ENCODE measurements at places on chromosomes 16 and 17. TPM values are rescaled to one million over a fixed set of nuclear protein-coding genes. Genes with fewer than 3 reads are reported as not detected.

GUCY2D gene
- 0.02 TPM for polyA plus RNA-seq

- no peak for DNase-seq
Observed at GRCh38 chr16:70767377-70768202, 33.4 kb downstream of the VAC14 start.

PRDM7 gene
- polyA plus RNA-seq, result not detected

SARM1 gene
- polyA plus RNA-seq, result 19.0 TPM

- DNase-seq, result peak; percentile 85
Observed at GRCh38 chr16:4328046-4328781, 12.3 kb downstream of the GLIS2 start.

DNA sequence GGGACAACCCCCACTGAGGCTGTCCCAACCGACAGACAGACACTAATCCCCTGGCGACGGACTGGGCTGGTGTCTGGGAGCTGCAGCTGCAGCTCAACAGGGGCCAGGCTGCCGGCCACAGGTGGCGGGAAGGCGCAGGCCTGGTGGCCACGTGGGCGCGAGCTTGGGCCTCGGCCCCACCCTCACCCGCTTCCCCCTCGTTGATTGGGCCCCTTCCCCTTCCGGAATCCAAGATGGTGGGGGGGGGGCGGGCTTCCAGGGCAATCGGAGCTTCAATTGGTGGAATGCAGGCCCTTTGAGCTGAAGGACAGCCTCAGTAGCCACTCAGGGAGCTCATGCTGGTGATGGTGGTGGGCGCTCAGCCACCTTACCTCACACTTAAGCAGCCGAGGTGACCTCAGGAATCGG, 8.7 kb upstream of the TBX4 start:
- no peak for DNase-seq

DNA sequence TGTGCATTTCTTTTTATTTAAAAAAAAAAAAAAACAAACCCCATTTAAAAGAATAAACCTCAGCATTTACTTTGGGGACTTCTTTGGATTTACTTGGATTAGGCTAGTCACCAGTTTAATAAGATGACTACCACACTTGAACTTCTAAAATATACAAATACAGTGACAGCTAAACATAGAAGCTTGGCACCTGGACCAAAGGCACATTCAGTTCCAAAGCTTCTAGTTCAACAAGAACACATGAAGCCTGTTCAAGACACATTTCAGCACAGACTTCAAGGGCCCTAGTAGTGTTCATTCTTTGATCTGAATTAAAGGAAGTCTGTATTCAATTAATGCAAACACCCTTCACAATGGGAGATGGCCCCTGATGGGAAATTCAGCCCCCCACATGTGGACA, 11.6 kb upstream of the ROGDI start:
- DNase-seq, result no peak

DNA sequence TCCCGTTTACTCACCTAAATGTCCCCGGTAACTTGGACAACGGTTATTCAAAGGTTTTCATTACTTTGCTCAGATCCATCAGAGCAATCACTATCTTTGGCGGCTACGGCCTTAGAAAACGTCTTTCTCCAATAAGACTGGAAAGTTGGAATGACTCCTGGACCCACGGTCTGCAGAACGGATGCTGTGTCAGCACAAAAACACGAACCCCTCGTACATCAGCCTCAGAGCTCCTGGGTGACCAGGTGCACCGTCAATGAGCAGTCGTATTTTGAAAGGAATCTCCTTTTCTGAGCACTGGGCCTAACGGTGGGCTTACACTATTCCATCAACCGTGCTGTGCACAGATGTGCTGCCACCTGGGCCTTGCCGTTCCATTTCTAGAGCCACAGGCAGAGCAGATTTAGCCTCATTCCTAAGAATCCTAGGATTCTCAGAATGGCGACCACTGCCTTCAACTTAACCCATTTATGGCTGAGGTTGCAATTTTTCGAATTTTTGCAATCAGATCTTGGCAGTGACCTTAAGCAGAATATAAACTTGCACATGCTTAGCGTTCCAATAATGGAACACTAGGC, 110.8 kb upstream of the ZNF750 start:
- no peak for DNase-seq

GRCh38 chr16:4787627-4788482, at the start of gene SEPTIN12:
Gene SEPTIN12, minus strand, starts transcription at chr16:4788345. Its CDS starts 700 bp downstream, at chr16:4787645.
- DNase-seq, result no peak

TP53TG3B gene
- polyA plus RNA-seq, result 0.19 TPM

DNA sequence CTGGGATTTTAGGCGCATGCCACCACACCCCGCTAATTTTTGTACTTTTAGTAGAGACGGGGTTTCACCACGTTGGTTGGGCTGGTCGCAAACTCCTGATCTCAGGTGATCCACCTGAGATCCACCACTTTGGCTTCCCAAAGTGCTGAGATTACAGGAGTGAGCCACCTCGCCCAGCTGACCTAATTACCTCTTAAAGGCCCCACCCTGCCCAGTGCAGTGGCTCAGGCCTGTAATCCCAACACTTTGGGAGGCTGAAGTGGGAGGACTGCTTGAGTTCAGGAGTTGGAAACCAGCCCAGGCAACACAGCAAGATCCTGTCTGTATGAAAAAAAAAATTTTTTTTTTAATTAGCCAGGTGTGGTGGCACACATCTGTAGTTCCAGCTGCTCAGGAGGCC, 2.9 kb upstream of the COASY start:
- no peak for DNase-seq

DNA sequence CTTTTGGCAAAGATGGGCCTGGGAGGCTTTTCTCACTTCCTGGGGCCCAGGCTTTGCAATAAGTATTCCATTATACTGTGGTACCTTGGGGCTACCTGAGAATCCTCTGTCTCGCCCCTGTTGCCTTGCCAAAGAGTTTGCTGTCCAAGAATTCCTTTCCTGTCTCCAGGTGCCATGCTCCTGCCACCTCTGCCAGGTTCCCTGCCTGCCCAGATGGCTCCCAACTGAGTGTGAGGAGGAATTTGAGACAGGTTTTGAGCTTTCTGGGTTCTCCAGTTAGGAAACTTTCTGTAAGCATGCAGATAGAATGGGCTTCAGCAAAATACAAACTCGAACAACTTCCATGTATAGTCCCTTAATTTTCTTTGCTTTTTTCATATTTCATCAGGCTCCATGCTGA, 5.8 kb downstream of the MAPT start:
- no peak for DNase-seq

GRCh38 chr17:63113167-63113566, 147.1 kb downstream of the TANC2 start:
- DNase-seq, result no peak

DNA sequence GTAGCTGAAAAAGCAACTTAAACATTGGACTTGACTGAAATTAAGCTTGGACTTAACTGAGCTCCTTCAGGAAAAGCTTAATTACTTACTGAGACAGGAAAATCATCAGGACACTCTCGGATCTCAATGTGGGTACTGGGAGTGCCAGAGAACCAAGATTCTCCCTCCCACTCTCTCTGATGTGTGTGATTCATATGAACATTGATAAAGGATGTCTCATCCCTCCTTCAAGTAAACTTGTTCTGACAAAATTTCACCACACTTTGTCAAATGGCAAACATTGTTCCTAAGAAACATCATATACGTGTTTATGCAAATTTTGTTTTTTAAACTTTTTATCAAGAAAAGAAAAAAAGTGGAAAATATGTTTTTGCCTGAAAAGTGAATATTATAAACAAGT, 4.1 kb upstream of the SLFN5 start:
- DNase-seq, result no peak

DNA sequence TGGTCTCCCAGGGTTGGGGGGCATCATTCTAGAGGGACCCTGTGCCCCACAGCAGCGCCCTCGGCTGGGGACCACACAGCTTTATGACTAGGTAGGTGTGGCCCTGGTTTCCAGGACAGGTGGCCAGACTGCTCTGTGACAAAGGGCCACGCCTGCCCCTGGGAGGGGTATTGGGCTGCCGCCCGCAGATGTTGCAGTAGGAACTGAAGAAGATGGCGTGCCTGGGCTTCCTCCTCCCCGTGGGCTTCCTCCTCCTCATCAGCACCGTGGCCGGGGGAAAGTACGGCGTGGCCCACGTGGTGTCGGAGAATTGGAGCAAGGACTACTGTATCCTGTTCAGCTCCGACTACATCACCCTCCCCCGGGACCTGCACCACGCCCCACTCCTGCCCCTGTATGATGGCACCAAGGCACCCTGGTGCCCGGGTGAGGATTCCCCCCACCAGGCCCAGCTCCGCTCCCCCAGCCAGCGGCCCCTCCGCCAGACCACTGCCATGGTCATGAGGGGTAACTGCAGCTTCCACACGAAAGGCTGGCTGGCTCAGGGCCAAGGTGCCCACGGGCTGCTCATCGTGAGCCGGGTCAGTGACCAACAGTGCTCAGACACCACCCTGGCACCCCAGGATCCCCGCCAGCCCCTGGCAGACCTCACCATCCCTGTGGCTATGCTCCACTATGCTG, at the start of gene SPPL2C:
Gene SPPL2C, plus strand, starts transcription at position 187 of the 681 bp plus-strand sequence. Its CDS starts 26 bp downstream, at position 213.
- no peak for DNase-seq

NOTUM gene
- 0.21 TPM for polyA plus RNA-seq

TEX19 gene
- not detected for polyA plus RNA-seq

- no peak for DNase-seq
Observed at GRCh38 chr16:13397126-13397525, 495.7 kb downstream of the SHISA9 start.

- no peak for DNase-seq
Observed at GRCh38 chr17:4895657-4896331, 3.5 kb upstream of the C17orf107 start.

DNA sequence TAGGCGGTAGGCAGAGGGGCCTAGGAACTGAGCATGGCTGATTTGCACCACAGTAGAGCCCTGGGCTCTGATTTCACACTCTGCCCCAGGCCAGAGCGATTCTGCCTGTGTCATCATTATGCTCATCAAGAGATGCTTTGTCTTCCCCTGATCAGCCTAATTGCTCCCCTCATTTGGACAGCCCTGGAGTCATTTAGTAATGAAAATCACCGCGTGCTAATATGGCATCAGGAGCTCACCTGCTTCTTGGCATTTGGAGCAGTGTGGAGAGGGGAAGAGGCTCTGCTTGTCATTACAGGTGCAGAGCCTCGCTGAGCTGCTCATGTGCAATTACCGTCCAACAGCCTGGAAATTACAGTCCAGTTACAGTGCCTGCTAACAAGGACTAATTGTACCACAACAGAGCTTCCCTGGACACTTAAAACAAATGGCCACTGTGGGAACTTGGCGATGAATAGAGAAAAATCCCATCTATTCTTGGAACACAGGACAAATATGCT, 157.1 kb upstream of the WSCD1 start:
- no peak for DNase-seq

ADGRG3 gene
- polyA plus RNA-seq, result 0.84 TPM

SCN4A gene
- polyA plus RNA-seq, result 1.7 TPM

DNA sequence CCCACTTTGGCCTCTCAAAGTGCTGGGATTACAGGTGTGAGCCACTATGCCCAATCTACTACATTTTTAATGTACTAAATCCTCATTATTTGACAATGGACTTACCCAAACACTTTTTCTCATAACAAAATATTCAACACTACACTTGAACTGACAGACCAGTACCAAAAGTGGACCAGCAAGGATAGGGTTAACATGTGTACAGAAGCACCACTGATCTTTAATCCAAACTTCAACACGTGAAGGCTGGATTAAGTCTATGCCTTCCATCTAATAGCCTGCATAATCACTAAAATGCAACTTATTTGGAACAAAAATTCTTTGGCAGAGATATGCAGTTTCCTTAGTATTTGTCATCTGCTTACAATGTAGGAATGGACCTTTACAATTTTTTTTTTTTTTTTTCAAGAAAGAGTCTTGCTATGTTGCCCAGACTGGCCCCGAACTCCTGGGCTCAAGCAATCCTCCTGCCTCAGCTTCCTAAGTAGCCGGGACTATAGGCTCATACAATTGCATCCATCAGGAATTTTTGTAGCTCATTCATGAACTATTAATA, 60.0 kb upstream of the BCAR1 start:
- no peak for DNase-seq

DNA sequence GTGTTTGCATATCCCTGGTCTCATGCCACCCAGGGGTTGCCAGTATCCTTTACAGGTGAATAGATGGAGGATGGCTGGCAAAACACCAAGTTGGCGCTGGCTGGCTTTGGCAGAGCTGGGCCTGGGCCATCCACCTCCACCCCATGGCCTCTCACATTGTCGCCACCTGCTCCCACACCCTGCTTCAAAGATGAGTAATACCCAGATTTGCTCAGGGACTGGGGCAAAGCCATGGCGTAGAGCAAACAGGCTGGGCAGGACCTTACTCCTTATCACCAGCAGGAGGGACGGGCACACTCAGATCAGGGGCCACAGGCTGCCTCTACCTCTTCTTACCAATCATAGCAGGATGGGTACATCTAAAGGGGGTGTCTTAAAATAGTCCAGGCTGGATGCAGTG, 24.3 kb downstream of the PLA2G10 start:
- peak; percentile 93 for DNase-seq

DNA sequence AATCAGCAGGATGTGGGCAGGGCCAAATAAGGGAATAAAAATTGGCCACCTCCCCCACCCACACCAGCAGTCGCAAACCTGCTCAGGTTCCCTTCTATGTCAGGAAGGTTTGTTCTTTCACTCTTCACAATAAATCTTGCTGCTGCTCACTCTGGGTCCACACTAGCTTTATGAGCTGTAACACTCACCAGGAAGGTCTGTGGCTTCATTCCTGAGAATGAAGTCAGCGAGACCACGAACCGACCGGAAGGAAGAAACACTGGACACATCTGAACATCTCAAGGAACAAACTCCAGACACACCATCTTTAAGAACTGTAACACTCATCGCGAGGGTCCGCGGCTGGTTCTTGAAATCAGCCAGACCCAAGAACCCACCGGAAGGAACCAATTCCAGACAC, 115.5 kb upstream of the TBX2 start:
- no peak for DNase-seq

GRCh38 chr17:56808503-56808902, 25.2 kb downstream of the C17orf67 start:
- no peak for DNase-seq

DNA sequence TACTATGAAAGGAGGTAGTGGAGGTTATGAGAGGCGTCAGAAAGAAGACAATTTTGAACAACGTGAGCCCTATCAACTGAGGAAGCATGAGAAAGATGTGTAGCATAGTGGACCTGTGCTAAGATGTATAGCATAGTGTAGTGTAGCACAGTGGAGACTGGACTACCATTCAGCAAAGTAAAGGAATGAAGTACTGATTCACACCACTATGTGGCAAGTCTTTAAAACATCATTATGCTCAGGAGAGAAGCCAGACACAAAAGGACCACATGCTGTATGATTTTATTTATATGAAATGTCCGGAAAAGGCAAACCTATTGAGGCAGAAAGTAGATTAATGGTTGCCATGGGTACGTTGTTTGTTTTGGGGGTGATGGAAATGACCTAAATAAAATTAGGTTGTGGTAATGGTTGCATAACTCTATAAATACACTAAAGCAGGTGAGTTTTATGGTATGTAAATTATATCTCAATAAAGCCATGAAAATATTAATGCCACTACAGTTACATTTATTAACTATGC, 20.4 kb upstream of the XYLT1 start:
- DNase-seq, result no peak

DNA sequence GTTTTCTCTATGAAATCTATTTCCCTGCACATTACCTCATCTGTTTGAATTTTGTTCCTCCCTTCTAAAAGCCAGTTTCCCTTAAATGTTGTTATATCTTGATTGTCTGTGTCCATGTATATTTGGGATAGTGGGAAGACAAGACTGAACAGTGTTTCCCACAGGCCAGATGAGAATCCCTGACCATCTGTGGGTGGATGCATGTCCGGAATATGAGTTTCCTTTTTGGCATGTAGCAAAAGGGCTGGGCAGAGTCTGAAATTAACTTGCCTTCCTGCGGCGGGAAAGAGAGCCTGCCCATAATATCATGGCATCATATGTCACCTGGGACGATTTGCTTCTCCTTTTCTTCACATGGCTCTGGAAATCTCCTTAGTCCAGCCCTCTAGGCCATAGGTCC, 385.8 kb upstream of the MAF start:
- DNase-seq, result no peak
